Endodermal cell (in vitro differentiated cells): ENCODE measurements at places on chromosomes 2 and 18. TPM values are rescaled to one million over a fixed set of nuclear protein-coding genes. Genes with fewer than 3 reads are reported as not detected.
A peak's percentile ranks its signal among the peaks of the same experiment; 100 is the strongest.

DNA sequence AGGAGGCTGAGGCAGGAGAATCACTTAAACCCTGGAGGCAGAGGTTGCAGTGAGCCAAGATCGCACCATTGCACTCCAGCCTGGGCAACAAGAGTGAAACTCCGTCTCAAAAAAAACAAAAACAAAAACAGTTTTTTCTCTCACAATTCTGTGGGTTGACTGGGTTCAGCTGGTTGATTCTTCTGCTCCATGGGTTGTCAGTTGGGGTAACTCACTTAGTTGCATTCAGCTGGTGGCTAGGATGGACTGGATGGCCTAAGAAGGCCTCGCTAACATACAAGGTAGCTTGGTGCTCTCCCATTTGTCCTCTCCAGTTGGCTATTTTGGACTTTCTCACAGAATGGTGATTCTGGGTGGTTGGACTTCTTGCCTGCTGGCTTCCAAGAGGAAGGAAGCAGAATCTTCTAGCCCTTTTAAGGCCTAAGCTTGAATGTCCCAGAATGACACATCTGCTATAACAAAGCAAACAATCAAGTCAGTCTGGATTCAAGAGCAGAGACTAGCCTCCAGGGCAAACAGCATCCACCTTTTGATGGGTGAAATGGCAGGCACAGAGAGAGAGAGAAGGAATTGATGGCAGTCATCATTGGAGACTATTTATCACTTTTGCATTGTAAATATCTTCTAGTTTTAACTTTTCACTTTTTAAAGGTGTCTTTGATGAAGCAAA lies 17.9 kb downstream of the LAMA3 start:
- DNase-seq = no peak

- no peak for DNase-seq
Observed at GRCh38 chr2:44560941-44561340, 199.2 kb downstream of the CAMKMT start.

DNA sequence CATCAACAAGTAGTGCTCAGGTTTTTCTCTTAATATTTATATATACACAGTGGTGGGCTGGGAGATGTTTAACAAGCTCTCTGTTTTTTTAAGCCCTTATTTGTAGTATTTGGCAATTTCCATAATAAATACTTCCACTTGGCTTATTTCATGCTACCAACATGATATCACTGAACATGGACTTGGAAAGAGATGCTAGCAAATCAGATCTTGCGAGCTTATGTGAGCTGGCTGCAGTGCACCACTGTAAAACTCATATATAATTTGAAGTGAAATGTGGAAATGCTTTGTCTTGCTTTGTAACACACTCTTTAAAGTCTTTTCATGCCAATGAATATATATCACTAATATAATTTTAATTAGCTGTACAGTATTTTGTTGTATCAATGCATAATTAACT lies 155.7 kb downstream of the ALK start:
- no peak for DNase-seq

GRCh38 chr2:181356526-181357130 lies 100.6 kb upstream of the ITGA4 start:
- DNase-seq = no peak

DNA sequence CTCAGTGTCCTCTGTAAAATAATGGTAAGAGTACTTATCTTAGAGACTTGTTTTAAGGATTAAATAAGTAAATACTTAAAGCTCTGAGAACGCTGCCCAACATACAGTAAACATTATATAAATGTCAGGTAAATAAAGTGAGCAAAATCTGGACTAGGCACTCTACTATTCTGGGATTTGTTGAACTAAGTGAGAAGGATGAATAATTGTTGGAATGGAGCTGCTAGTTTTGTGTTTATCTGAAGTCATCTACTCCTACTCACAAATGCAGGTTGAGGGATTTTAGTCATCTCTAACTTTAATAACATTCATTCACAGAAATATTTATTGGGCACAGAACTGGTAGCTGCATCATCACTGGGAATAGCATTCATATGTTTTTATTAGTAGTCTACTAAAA lies 103.4 kb downstream of the MEIS1 start:
- DNase-seq = no peak

DNA sequence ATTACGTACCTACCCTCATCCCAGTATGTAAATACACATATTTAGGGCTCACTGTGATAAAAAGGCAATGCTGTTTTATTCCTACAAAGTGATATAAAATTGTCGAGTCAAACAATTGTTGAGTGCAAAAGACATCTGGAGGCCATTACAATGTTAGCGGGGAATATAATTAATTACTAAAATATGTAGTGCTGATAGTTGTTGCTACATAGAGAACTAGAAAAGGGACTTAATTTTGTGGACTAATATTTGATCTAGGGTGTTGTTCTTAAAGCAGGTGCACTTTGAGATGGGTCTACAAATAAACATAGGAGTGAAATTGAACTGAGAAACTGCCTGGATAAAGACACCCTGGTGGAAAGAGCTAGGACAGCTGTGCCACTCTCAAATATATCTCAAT lies 300.1 kb downstream of the NOL4 start:
- no peak for DNase-seq

Gene PRKAG3
- not detected in 3 replicates for total RNA-seq

DNA sequence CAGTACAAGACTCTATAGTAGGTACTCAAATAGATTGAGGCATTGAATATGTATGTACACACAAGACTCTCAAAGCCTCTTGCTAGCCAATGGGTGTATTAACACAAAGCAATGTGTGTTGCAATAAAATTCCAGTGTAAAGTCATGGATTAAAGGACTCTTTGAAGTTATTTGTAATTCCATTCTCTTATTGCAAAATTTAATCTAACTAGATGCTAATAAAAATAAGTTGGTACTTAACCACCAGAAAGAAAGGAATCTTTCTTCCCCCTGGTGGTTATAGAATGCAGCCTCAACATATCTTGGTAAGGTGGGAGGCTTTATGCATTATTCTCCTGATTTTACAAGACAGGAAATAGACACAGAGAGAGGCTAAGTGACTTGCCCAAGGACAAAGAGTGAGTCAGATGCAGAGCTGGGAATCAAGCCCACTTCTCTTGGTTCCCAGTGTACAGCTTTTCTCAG lies 18.0 kb downstream of the LRP1B start:
- DNase-seq = no peak

DNA sequence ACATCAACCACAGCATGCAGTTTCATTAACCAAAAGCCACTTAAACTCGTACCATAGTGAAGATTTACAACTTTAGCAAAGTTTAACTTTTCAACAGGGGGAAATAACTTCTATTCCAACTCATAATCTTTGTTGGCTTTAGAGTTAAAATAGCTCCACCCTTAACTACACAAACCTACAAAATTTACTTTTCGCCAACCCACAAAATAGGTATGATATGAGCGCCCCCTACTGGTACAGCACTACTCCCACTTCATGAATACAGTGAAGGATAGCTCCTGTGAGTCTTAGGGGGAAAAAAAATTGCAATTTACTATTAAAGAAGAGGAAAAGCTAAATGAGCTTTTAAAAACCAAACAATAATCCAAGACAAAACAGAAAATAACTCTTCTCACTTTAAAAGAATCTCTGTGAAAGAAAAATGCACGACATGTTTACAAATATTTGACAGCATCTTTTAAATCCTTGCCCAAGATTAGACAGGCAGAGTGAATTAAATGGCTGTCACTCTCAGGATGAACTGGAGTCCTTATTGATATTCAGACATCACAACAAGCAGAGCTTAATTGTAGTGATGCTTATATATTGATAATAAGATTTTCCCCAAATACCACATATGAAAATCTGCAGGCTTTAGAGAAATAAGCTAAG lies 32.2 kb downstream of the TMEFF2 start:
- peak; percentile 86 for DNase-seq

Gene SFT2D3
- 5.3 and 5.5 TPM in 2 replicates for total RNA-seq

DNA sequence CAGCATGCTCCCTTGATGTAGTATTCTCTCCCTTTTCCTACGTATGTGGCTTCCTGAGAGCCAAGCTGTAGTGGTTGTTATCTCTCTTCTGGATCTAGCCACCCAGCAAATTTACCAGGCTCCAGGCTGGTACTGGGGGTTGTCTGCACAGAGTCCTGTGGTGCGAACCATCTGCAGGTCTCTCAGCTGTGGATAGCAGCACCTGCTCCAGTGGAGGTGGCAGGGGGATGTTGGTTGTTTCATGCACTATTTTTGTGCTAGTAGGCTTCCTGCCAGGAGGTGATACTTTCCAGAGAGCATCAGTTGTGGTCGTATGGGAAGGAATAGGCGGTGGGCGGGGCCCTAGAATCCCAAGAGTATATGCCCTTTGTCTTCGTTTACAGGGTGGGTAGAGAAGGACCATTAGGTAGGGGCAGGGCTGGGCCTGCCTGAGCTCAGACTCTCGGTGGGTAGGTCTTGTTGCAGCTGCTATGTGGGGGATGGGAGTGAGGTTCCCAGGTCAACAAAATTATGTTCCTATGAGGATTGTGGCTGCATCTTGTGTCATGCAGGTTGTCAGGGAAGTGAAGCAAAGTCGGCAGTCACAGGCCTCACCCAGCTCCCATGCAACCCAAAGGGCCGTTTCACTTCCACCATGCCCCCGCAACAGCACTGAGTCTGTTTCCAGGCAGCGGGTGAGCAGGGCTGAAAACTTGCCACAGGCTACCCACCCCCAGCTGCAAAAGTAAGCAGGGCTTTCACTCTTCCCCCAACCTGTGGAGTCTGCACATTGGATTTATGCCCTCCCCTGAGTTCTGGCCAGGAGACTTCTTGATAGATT lies 1139.5 kb downstream of the BCL11A start:
- DNase-seq = no peak

Gene ASB18
- total RNA-seq = not detected in 3 replicates

DNA sequence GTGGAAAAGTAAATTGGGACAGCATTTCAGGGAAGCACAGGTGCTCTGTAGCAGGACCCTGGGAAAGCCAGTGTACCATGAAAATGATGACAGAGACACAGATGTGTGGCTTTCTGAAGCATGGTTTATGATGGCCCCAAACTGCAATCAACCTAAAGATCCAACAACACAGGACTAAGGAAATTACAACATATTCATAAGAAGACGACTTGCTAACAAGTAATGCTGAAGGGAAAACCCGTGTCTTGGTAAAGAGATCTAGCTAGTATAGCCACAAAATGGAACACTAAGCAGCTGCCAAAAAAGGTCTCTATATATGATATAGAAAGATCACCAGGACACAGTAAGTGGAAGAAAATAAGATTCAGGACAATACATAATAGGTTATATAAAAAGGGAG lies 53.2 kb downstream of the UXS1 start:
- no peak for DNase-seq

GRCh38 chr18:37248281-37248680 lies 317.3 kb downstream of the CELF4 start:
- no peak for DNase-seq

Gene MDH1B
- 0.99 to 2.0 TPM (median 1.5 TPM) in 3 replicates for total RNA-seq

DNA sequence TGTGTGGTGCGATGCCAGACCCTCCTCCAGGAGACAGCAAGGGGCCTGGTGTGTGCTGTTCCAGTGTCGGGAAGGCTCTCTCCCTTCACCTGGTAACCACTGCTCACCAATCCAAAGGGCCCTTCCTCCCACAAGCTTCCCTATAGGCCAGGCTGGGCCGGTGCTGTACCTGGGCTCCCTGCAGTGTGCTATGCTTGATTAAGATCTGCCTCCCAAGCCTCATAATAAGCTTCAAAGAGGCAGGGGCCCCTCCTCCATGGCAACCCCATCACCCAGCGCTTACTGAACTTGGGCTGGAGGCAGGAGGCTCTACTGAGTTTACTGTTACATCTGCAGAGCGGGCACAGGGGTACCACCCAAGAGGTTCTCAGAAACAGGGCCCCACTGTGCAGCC lies 4.5 kb upstream of the MAL start:
- DNase-seq = no peak

DNA sequence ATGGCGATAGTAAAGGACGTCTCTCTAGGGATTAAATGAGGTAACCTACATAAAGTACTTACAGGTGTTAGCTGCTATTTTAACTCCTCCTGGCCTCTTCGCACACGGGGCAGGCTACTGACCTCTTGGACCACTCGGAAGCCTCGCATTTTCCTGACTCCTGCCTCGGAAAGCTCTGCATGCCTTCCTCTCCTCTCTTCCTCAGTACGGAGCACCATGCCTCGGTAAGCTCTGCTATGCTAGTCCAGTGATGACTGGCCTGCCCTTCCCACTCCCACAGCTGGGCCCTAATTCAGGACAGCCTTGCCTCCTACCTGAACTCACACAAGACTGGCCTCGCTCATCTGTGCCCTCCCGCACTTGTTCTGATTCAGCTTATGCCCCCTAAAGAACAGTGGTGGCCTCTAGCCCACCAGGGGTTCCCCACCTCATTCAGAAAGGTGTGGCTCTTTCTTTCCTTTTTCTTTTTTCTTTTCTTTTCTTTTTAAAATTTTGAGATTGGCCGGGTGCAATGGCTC lies 22.7 kb upstream of the HPCAL1 start:
- no peak for DNase-seq

Gene TSPYL6
- not detected in 3 replicates for total RNA-seq

Gene GYPC
- total RNA-seq = 18.9 to 23.2 TPM (median 21.5 TPM) in 3 replicates

Gene BMP10
- total RNA-seq = not detected in 3 replicates

Gene LAMA3
- total RNA-seq = 0.90 and 1.3 TPM in 2 replicates

GRCh38 chr2:3146175-3146574 lies 231.4 kb downstream of the EIPR1 start:
- no peak for DNase-seq

GRCh38 chr2:126911111-126911796 lies 12.6 kb downstream of the TEX51 start:
- DNase-seq = peak; percentile 13

Gene TXNDC2
- total RNA-seq = 0.14 TPM in 1 of 2 replicates, not detected in the other

DNA sequence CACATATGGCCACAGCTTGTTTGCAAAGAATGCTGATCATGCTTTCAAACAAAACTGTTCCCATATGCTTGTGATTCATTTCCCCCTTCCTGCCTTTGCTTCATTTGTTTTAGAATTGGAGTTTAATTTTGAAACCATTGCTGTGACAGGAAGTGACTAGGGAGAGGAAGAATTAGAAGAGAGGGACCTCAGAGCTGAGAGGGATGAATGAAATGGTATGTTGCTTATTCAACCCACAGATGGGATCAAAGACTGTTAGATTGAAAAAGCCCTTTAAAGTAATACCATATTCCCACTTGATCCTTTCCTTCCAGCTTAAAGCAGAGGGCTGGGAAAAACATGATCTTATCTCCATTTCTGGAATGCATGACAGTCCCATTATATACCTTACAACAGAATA lies 106.2 kb upstream of the RNF152 start:
- no peak for DNase-seq

Gene BCL11A
- total RNA-seq = 16.3 and 16.7 TPM in 2 replicates

DNA sequence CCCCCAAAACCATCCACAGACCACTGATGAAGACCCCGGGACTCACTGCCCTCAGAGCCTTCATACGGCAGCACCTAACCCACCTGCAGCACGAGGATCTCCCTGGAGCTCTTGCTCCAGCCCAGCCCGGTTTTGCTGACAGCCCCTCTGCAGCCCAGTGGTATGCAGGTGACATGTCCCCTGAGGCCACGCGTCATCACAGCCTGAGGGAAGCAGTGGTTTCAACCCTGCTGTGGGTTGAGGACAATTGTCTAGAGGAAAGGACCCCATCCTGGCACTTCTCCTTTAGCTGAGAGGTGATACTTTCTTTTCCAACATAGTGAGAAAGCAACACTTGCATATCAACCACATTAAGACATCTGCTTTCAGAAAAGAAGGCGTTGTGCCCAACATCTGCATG lies 134.0 kb downstream of the SEPTIN10 start:
- DNase-seq = no peak

Gene ANKMY1
- total RNA-seq = 5.9 to 9.5 TPM (median 7.4 TPM) in 3 replicates

GRCh38 chr2:133570542-133570941 lies 2.3 kb upstream of the NCKAP5 start:
- peak; percentile 55 for DNase-seq

- no peak for DNase-seq
Observed at GRCh38 chr18:62847081-62847480, 131.7 kb downstream of the PHLPP1 start.
